ENCODE measurements at places on chromosomes 4 and X.

DNA sequence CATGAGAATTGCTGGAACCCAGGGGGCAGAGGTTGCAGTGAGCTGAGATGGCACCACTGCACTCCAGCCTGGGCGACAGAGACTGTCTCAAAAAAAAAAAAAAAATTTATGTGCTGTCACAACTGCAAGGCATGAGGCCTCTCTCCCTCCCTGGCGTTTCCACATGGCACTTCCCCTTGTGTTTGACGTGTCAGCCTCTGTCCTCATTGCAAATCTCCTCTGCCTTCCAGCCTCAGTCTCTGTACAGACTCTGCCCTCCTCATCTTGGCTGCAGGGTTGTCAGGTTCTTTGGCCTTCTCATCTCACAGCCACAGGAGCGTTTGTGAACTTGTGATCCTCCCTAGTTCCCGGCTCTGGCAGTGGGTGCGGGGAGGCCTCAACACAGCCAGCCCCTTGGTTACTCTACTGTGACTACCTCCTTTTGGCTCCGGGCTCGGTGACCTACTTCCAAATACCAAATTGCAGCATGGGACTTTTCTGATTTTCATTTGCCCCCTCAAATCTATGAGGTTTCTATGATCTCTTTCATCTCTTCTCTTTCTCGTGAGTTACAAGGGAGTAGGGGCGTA lies 250.0 kb downstream of the CBR4 start:
- no peak for DNase-seq

DNA sequence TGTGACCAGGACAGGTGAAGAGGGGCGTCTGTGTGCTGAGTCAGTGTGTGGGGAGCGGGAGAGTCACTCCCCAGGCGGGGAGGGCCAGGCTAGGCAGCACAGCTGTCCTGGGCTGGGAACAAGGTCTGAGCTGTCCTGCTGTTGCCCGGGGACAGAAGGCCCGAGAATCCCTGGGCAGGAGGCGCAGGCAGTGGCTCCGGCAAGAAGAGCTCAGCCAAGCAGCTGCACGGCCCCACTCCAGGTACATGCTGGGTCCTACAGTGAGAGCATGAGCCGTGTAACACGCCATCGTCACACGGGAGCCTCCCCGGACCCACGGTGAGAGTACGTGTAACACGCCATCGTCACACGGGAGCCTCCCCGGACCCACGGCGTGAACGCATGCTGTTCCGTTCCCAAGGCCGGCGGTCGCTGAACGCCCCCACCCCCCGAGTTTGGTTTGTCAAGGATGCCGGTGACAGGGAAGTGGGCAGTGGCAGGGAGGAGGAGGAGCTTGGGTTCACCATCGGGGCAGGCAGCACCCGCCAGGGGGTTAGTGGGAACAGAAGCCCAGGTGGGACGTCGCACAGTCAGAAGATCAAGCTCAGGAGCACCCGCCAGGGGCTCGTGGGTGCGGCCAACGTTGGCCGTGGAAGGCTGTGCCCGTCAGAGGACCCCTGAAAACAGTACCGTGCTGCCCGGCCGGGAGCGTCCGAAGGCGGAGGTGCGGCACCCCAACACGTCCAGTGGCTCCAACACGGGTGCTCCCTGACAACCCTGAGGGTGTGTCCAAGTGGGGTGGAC lies 15.6 kb downstream of the PPP2R3B start:
- no peak for DNase-seq

DNA sequence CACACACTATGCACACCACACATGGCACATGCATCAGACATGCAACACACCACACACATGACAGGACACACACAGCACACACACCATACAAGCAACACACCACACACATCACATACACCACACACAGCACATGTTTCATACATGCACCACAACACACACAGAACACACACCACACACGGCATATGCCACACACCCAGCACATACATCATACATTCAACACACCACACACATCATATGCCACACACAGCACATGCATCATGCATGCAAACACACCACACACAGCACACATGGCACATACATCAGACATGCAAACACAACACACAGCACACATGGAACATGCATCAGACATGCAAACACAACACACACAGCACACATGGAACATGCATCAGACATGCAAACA lies 80.7 kb upstream of the LRPAP1 start:
- DNase-seq: no peak

DNA sequence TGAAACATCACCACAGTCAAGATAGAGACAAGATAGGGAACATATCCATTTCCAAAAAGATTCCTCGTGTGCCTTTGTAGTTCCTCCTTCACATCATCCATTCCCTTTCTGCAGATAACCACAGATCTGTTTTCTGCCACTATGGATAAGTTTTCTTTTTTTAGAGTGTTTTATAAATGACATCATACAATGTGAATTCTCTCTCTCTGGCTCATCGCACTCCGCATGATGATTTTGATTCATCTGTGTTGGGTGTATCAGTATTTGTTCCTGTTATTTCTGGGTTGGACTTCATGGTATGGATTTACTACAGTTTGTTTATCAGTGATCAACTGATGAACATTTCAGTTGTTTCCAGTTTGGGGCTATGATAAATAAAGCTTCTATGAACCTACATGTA lies 23.2 kb upstream of the ANXA3 start:
- no peak for DNase-seq

DNA sequence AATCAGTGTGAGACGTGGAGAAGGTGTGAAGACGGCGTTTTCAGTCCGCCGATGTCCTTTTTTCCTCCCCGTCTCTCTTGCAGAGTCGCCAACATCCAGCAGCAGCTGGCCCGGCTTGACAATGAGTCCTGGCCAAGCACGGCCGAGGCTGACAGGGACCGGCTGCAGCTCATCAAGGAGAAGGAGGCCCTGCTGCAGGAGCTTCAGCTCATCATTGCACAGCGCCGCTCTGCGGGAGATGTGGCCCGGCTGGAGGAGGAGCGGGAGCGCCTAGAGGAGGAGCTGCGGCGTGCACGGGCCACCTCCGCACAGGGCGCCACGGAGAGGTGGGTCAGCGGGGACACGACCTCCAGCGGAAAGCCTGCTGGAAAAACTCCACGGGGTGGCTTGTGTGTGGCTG lies 47.1 kb upstream of the CLCN4 start:
- DNase-seq: no peak

GRCh38 chr4:22607382-22607781 lies 85.4 kb upstream of the GBA3 start:
- DNase-seq: no peak

- no peak for DNase-seq
Measured at GRCh38 chr4:54082168-54082567, 17.8 kb upstream of the CHIC2 start.

- DNase-seq: no peak
Measured at GRCh38 chrX:133881893-133882292, 103.5 kb downstream of the GPC3 start.

- no peak for DNase-seq
Measured at GRCh38 chr4:182576601-182577289, 333.5 kb downstream of the TENM3 start.

- no peak for DNase-seq
Measured at GRCh38 chr4:106909486-106910188, 126.5 kb downstream of the DKK2 start.

GRCh38 chr4:646460-646859 lies 21.1 kb downstream of the PDE6B start:
- no peak for DNase-seq

Data from GM19239 (cell line).